Activated CD8-positive, alpha-beta T cell treated with anti-CD3 and anti-CD28 coated beads for 36 hours (primary cell): ENCODE measurements at places on chromosomes 6 and 20. TPM values are rescaled to one million over a fixed set of nuclear protein-coding genes. Genes with fewer than 3 reads are reported as not detected.
A peak's percentile ranks its signal among the peaks of the same experiment; 100 is the strongest.

Gene GPR6
- not detected for total RNA-seq

GRCh38 chr6:110563711-110564110 lies 87.3 kb upstream of the SLC22A16 start:
- H3K27ac ChIP-seq: no peak overlapping the region
- peaks cover 23% of the 10 kb centered on the region for H3K4me1 ChIP-seq
- H3K27me3 ChIP-seq: no peaks in the 10 kb centered on the region
- H3K4me3 ChIP-seq: no peak overlapping the region
- H3K36me3 ChIP-seq: no peaks in the 10 kb centered on the region

- H3K4me3 ChIP-seq: peak overlapping the region; percentile 97
- H3K27ac ChIP-seq: peak overlapping the region; percentile 99
- no peaks in the 10 kb centered on the region for H3K27me3 ChIP-seq
- peaks cover 12% of the 10 kb centered on the region for H3K36me3 ChIP-seq
These were observed 86.6 kb downstream of the HFE start for GRCh38 chr6:26173836-26174145.

- peaks cover 49% of the 10 kb centered on the region for H3K27me3 ChIP-seq
- H3K36me3 ChIP-seq: peaks cover 2% of the 10 kb centered on the region
- H3K4me1 ChIP-seq: peaks cover 16% of the 10 kb centered on the region
- DNase-seq: no peak
- no peak overlapping the region for H3K27ac ChIP-seq
These were observed 3.6 kb upstream of the MTCL3 start for GRCh38 chr6:127522714-127523113.

DNA sequence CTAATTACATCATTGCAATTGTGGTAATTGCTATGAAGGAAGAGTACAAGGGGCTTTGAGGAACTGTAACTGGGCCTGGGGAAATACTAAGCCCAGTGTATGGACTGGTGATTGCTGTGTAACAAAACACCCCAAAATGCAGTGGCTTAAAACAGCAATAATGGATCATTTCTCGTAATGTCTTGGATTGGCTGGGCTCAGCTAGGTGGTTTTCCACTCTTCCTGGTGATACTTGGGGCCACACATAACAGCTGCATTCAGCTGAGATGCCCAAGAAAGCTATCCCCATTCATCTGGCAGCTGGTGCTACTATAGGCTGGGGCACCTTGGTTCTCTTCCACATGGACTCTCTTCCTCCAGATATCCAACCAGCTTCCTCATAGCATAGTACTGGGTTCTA lies 150.3 kb downstream of the EYA2 start:
- H3K27me3 ChIP-seq: peaks cover 9% of the 10 kb centered on the region
- no peaks in the 10 kb centered on the region for H3K36me3 ChIP-seq
- H3K27ac ChIP-seq: no peak overlapping the region
- H3K4me1 ChIP-seq: no peaks in the 10 kb centered on the region
- H3K4me3 ChIP-seq: no peak overlapping the region
- DNase-seq: no peak

Gene RSPH9
- 0.11 TPM for total RNA-seq

Gene TSPO2
- total RNA-seq: not detected

DNA sequence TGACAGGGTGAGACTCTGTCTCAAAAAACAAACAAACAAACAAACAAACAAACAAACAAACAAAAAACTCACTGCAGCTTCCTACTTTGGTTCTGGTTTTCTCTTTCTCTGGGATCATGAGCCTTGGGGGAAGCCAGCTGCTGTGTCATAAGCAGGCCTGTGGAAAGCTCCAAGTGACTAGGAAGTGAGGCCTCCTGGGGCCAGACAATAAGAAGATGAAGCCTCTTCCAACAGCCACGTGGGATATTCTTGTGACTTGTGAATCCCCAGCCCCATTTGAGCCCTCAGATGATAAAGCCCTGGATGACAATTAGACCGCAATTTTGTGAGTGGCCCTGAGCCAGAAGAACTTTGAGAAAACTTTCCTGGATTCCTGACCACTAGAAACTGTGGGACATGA lies 11.4 kb downstream of the HLA-A start:
- no peaks in the 10 kb centered on the region for H3K27me3 ChIP-seq
- peaks cover 5% of the 10 kb centered on the region for H3K36me3 ChIP-seq
- H3K4me1 ChIP-seq: peaks cover 5% of the 10 kb centered on the region
- no peak for DNase-seq
- H3K4me3 ChIP-seq: no peak overlapping the region

Gene PPP1R14C
- 0.65 TPM for total RNA-seq
